ENCODE measurements at places on chromosomes 2 and 18. TPM values are rescaled to one million over a fixed set of nuclear protein-coding genes. Genes with fewer than 3 reads are reported as not detected.

DNA sequence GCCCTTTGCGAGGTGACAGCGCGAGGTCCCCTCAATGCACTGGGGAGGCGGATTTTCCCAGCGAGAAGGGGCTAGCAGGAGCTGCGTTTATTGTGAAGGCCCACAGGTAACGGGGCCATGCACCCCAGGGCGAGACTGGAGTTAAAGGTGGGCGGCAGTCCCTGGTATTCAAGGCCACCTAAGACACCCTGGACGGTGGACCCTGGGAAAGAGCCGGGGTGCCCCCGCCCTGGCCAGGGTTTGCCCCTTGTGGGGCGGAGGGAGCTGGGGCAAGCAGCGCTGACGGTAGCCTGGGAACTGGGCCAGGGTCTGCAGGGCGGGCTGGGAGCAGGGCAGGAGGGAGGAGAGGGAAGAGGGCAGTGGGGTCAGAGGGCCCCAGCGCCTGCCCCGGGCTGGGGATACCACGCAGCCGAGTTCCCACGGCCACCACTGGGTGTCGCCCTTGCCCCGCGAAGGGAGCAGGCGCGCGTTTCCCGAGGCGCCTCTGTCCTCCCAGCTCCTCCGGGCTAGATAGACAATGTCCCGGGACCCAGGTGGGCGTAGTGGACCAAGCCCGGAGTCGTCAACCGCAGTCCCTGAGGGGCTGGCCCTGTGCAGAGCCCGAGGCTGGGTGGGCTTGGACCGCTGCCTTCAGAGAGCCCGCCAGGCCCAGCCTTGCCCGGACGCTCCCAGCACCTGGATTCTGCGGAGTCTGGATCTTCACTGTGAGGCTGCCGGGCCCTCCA lies 80.2 kb downstream of the SMAD4 start:
- DNase-seq = peak; percentile 70

Gene ATP9B
- 24.1 TPM for total RNA-seq

GRCh38 chr2:56960581-56960980 lies 776.8 kb downstream of the CCDC85A start:
- no peak for DNase-seq

DNA sequence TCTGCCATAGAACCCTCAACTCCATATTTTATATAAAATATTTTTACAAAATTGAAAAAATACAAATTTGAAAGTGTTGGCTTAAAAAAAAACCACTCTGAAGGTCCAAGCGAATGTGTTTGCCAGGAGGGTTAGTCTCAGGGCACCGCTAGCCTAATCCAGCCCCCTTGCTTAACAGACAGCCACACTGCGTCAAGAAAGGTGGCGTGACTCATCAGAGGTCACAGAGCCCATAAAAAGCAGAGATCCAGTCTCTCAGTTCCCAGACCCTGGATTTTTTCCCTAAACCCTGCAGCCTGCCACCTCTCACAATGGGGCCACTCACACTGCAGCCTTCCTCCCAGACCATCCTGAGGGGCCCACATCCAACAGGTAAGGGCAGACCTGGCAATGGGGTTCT lies 3.9 kb upstream of the TNS1 start:
- DNase-seq = no peak

GRCh38 chr2:38239452-38239851 lies 137.6 kb downstream of the ATL2 start:
- DNase-seq = no peak

Gene SLC40A1
- total RNA-seq = 4.5 TPM

Gene SAG
- 0.02 TPM for total RNA-seq

- DNase-seq = no peak
These were observed 107.1 kb downstream of the ABCA12 start for GRCh38 chr2:215031321-215031720.

Gene ICOS
- total RNA-seq = 145 TPM

Gene POTEI
- not detected for total RNA-seq

All from activated T-cell treated with anti-CD3 and anti-CD28 coated beads, Interleukin-2, amount 50 U/mL, for 72 hours (primary cell).